ENCODE measurements at places on chromosomes 12 and 14.

- no peak for DNase-seq
Observed at GRCh38 chr12:2298556-2299200, 245.9 kb downstream of the CACNA1C start.

GRCh38 chr14:35879654-35880249 is 53.6 kb downstream of the BRMS1L start:
- no peak for DNase-seq

DNA sequence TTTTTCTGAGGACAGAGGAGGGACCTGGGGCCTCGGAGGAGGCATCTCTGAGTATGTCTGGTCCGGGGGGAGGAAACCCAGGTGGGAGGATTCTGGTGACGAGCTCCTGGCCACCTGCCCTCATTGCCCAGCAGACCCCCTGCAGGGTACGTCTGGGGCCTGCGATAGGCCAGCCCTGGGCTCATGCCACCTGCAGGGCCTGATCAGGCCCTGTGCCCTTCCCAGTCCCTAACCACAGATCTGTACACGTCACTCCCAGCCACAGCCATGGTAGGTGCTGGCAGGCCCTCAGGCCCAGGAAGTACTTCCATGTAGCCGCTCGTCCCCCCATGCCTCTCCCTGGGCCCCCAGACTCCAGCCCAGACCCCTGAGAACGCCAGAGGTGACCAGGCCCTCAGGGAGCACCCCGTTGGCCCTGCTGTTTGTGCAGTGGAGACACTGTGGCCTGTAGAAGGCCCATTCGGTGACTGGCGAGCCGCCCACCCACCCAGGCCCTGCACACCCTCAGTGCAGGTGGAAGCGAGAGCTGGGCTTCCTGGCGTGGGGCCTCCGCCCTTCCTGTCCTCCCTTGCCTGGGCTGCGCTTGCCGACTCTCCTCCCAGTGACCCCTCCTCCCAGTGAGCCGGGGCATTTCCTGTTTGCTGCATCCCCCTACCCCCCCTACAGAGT is 5.7 kb downstream of the INF2 start:
- DNase-seq, result no peak

GRCh38 chr14:93930296-93930988 is 3.3 kb downstream of the FAM181A start:
- no peak for DNase-seq

- peak; percentile 63 for DNase-seq
Observed at GRCh38 chr12:68746572-68747180, 700 bp downstream of the SLC35E3 start.

DNA sequence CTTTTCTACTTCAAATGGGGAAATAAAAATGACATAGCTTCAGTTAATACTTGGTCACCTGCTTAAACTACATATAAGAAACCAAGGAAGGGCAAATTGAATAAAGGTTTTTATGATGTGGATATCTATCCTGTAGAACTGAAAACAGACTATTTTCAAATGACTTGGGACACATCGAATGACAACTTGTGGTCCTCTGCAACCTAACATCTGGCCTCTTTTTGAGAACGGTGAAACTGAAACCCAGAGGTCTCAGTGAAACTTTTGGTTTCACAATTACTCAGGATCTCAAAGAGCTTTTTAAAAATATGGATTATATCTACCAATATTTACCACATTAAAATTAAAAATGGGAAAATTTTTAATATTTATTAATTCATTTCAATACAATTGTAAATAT is 65.2 kb downstream of the PPP2R5E start:
- DNase-seq, result no peak

DNA sequence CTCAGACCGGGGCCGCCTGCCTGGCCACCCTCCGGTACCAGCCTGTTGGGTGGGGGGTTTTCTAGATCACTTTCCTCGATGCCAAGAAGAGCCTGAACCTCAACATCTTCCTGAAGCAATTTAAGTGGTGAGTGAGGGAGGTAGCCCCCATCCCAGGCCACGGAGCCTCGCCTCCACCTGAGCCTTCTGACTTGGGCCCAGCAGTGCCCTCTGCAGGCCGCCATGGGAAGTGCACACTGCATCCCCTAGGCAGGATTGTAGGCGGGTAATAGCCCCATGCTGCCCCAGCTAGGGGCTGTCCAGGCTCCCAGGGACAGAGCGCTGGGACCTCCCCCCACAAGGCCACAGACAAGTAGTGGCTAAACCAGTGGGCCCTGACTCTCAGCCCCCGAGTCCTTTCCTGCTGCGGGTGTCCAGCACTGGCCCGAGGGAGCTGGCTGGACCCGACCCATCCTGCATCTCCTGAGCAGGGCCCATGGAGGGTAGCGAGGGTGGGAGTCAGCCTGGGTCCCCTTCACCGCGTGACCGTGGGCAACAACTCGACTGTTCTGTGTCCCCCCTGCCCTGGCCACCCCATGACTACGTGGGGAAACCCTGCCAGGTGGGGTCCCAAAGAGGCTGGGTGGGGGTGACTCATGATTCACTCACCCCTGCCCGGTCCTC is 15.3 kb upstream of the ADSS1 start:
- peak; percentile 75 for DNase-seq

GRCh38 chr12:123006977-123007376 is 26.5 kb downstream of the ARL6IP4 start:
- no peak for DNase-seq

DNA sequence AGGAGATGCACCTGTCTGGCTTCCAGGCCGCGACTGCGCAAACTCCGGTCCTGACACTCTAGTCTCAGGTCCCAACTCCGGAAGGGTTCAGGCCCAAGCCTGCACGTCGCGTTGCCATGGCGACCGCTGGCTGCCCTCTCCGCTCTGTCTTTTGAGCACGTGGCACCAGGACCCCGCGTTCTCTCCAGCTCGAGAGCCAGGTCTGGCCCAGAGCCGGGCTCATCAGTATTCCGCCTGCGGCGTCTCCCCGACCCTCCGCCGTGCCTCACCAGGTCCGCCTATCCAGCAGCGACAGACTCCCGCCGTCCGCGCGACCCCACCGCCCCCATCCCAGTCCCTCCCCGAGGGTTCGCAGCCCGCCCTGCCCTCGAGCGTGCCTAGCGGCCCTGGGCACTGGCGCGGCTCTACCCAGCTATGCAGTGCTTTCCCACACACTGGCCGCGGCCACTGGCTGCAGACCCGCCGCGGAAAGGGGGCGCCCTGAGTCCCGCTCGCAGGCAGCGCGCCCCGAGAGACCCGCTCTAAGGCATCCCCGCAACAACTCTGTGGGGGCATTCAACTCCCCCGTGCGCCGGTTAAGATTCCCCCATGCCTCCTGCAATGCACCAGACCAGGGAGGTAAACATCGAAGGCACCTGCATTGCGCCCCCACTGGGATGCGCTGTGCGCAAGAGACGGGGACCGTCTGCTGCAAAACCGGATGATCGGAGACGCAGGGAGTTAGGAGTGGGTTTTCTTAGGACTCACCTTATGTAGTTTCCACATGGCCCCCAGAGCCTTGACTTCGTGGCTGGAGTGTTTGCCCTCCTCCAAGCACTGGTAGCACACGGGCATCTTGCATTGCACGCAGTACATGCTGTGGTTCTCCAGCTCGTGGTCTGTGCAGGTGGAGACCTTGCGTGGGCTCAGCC is 1.3 kb downstream of the TRIM9 start:
- DNase-seq, result no peak

GRCh38 chr14:93375673-93376156 is 28.7 kb downstream of the COX8C start:
- no peak for DNase-seq

GRCh38 chr12:92034858-92035401 is 110.7 kb downstream of the BTG1 start:
- DNase-seq, result peak; percentile 42

GRCh38 chr14:57244106-57244505 is 24.6 kb downstream of the EXOC5 start:
- DNase-seq, result no peak

GRCh38 chr14:92794547-92794941 is 439 bp downstream of the GOLGA5 start:
- DNase-seq, result peak; percentile 59

GRCh38 chr12:116303929-116304328 is 26.4 kb upstream of the MED13L start:
- no peak for DNase-seq

GRCh38 chr14:99055019-99055418 is 217.0 kb downstream of the BCL11B start:
- no peak for DNase-seq

- DNase-seq, result no peak
Observed at GRCh38 chr14:99157676-99158075, 114.3 kb downstream of the BCL11B start.

- no peak for DNase-seq
Observed at GRCh38 chr12:109458086-109458485, 19.0 kb downstream of the KCTD10 start.

DNA sequence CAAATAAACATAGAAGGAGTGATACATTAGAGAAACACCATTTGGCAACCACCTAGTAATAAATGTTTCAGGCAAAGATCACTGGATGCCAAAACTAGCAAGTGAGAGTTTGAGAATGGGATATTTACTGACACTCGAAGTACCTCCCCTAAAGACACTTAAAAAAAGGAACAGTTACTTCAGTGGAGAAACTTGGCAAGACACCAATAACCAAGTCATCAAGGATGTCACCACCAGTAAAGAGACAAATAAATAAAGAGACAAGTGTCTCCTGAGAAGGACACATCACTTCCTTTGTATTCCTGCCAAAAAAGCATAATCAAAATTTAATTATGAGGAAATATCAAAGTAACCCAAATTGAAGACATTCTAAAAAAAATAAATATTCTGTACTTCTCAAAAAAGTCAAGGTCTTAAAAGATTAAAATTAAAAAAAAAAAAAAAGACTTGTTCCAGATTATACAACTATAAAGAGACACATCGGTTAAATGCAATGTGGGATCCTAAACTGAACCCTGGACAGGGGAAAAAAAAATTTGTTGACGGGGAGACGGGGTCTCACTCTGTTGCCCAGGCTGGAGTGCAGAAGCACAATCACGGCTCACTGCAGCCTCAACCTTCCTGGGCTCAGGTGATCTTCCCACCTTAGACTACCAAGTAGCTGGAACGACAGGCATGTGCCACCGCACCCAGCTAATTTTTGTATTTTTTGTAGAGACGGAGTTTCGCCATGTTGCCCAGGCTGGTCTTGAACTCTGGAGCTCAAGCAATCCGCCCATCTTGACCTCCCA is 26.4 kb downstream of the TM7SF3 start:
- no peak for DNase-seq

GRCh38 chr14:47366006-47366405 is 309.4 kb downstream of the MDGA2 start:
- DNase-seq, result no peak

- no peak for DNase-seq
Observed at GRCh38 chr12:29510591-29511185, 13.2 kb upstream of the OVCH1 start.

DNA sequence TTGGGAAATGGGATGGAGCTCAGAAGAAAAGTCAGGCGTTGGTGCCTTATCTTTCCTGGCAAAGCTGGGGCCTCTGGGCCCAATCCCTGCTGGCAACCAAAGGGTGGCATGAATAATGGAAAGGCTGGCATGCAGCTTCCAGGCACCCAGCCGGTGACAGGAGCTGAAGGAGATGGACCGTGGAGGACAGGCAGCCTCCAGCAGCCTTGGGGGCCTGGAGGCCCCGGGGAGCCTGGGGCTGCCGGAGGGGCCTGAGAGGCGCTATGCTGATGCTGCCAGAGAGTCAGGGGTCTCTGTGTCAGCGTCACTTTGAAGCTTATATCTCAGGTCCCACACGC is 38.2 kb upstream of the EML1 start:
- no peak for DNase-seq

- DNase-seq, result no peak
Observed at GRCh38 chr14:89828471-89829165, 125.9 kb downstream of the EFCAB11 start.

DNA sequence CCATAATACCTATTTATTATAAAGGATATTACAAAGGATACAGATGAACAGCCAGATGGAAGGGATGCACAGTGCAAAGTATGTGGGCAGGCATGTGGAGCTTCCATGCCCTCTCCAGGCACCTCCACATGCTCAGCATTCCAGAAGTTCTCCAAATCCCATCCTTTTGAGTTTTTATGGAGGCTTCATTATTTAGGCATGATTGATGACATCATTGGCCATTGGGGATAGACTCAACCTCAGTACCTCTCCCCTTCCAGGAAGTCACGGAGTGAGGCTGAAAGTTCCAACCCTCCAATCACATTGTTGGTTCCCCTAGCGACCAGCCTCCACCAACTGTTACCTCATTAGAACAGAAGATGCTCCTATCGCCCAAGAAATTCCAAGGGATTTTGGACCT is 156.4 kb downstream of the ATP23 start:
- no peak for DNase-seq

- no peak for DNase-seq
Observed at GRCh38 chr12:107537464-107538119, 148.0 kb upstream of the PWP1 start.

DNA sequence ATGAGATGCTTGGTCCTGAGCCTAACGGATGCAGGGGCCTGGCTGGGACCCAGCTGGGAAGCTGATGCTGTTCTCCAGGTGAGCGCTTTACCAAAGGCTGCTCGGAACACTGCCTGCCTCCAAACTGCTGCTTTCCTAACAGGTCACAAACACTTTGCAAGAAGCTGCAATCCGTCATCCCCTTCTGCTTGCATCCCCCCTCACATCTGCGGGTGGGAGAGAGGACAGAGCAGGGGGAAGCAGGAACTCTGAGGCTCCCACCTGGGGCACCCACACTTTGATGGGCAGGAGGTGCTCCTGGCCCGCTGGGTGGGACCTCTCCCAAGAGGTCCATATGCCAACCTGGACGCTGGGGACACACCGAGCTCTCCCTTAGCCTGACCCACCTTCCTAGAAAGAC is 24.9 kb upstream of the PPP2R5C start:
- no peak for DNase-seq

GRCh38 chr12:124814741-124815613 is 48.7 kb downstream of the SCARB1 start:
- DNase-seq, result no peak

DNA sequence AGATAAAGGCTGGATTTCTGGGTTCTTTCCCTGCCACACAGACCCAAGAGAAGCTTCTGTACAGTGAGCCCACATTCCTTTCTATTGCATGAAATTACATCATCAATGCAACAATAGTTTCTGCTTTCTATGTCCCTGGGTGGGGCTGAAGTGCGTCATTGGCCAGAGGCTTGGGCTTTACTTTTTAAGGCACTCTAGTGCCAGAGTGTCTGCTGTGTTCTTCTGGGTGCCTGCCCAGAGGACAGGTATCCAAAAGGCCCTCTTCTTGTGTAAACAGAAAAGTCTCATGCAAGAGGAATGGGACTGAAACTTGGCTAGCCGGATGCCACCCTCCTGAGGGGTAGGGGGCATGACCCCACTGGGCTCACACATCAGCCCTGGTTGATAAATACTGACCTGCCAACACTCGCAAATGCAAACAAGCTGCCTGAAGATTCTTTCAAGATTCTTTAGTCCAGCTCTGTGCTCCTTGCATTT is 5.9 kb downstream of the KRT86 start:
- DNase-seq, result no peak

DNA sequence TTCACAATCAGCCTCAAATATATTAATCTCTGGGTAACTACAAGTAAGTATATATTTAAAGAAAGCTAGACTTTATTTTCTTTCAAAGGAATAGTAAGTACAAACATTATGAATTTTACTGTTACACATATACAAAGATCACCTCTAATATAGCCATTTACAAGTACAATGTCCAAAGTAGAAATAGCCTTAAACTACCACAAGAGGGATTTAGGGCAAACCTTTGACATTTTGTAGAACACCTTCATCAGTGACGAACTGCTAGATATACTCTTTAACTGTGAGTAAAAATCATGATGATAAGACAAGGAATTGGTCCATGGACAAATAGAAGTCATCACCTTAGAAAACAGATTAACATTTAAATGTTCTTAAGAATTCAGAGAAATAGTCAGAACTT is 69.8 kb downstream of the CNTN1 start:
- no peak for DNase-seq

GRCh38 chr14:54890788-54891187 is 11.8 kb downstream of the GCH1 start:
- no peak for DNase-seq

Data from left hindlimb (tissue), 1 donor.